ENCODE measurements at places on chromosomes 13 and 19. TPM values are rescaled to one million over a fixed set of nuclear protein-coding genes. Genes with fewer than 3 reads are reported as not detected.

Gene NLRP11
- polyA plus RNA-seq: 0.20 TPM

Gene IGFLR1
- polyA plus RNA-seq: 140 TPM

Gene FFAR3
- not detected for polyA plus RNA-seq

Gene PTPRH
- polyA plus RNA-seq: not detected

Gene MAG
- polyA plus RNA-seq: 0.25 TPM

Gene CD79A
- 3,141 TPM for polyA plus RNA-seq

Gene ZNF284
- polyA plus RNA-seq: 0.69 TPM

Gene BRD4
- 20.5 TPM for polyA plus RNA-seq

Gene C5AR1
- polyA plus RNA-seq: 0.30 TPM

Gene ITGBL1
- polyA plus RNA-seq: not detected

Gene SELENOV
- polyA plus RNA-seq: not detected

Gene MYO1F
- 40.9 TPM for polyA plus RNA-seq

Gene F10
- not detected for polyA plus RNA-seq

Gene NUMBL
- 4.0 TPM for polyA plus RNA-seq

Gene CEACAM6
- polyA plus RNA-seq: not detected

Gene ZNF93
- polyA plus RNA-seq: 11.2 TPM

Gene TMEM38A
- 11.0 TPM for polyA plus RNA-seq

Gene RINL
- 61.3 TPM for polyA plus RNA-seq

Gene PSG2
- not detected for polyA plus RNA-seq

Gene PSG11
- not detected for polyA plus RNA-seq

Gene COL4A1
- polyA plus RNA-seq: not detected

Gene ZSCAN4
- polyA plus RNA-seq: not detected

Gene CLEC17A
- 27.0 TPM for polyA plus RNA-seq

Gene KIR3DL2
- polyA plus RNA-seq: 1.9 TPM

Gene KLK15
- polyA plus RNA-seq: not detected

Gene MEIOSIN
- not detected for polyA plus RNA-seq

Gene C19orf67
- not detected for polyA plus RNA-seq

Gene MEIS3
- polyA plus RNA-seq: not detected

Gene RABAC1
- 178 TPM for polyA plus RNA-seq

Gene FUT3
- not detected for polyA plus RNA-seq

All from IgD-negative memory B cell (primary cell).